ENCODE measurements at places on chromosomes 2 and 18.

DNA sequence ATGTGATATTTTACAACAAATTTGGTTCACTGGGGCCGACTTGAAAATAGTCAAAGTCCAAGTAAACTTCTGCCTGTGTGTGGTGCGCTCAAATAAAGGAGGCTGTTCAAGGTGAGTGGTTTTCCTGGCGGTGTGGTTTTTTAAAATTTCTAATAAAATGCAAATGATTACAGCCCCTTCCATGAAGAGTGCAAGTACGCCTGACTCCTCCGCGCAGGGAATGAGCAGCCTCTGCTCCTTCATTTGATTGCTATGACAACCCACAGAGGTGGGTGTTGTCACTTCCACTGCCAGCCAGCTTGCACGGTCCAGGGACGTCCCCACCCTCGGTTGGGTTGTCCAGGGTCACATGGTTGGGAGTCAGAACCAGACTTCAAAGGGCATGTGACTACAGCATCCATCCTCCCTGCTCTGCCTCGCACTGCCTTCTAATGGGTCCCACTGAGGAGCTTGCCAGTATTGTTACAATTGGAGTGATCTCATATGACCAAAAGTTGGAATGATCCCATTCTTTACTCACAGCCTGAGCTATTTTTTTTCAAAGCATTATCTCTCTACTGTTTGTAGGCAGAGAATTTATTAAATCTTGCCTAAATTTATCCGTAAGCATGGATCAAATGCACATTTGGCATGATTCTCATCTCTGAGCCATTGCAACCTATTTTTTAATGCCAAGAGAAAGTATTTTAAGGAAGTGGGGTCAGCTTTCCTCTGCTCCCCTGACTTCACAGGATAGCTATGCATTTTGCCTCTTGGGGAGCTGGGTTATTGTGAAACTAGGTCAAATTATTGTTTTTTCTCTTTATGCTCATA is 121.3 kb downstream of the AGAP1 start:
- DNase-seq: no peak

GRCh38 chr2:169797601-169798000 is 1.1 kb upstream of the SSB start:
- no peak for DNase-seq

DNA sequence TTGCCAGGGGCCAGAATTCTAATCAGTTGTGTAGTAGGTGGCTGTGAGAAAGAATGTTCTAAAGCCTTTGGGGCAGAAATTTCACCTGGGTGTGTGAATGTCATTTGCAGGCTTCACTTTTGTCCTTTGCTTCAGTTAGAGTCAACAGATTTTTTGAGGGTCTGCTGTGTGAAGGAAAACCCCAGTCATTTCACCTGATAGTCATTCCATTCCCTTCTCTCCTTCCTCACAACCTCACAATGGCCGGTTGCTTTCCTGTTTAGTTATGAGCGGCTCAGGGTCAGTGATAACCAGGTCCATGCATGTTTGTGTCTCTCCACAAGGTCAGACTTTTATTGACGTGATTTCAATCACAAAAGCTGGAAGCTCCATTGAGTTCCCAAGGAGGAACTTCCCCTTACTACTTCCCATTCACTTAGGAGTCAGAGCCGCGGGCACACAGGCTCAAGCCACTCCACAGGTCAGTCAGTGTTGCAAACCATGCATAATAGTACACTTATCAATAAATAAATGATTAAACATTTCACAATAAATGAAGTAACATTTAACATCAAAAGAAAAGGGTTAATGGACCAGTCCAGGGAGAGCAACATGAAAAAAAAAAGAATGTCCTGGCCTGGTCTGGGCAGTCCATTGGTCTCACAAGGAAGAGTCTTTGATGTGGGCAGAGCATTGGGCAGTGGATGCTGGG is 74.3 kb downstream of the NPAS2 start:
- DNase-seq: no peak

DNA sequence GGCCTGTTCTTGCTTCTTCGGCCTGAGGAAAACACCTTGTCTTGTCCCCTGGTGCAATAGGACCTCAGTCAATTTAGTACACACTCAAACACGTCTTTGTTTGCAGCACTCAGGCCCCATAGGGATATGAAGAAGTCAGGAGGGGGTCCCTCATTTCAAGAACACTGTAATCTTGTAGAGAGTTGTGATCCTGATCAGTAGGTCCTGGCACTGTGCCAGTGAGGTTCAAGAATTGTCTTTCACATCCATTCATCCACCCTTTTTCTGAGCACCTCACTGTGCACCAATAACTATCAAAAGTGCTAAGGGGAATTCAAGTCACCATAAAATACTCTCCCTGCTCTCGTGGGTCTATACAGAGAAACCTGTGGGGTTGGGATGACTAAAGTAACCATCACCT is 131.4 kb upstream of the LHCGR start:
- no peak for DNase-seq

- DNase-seq: no peak
Measured at GRCh38 chr2:222751821-222752719, 80.6 kb downstream of the MOGAT1 start.

GRCh38 chr2:218437969-218438368 is 19.0 kb downstream of the VIL1 start:
- no peak for DNase-seq

GRCh38 chr2:199798831-199799580 is 52.0 kb downstream of the FTCDNL1 start:
- no peak for DNase-seq

- no peak for DNase-seq
Measured at GRCh38 chr2:101728865-101729264, 31.4 kb downstream of the MAP4K4 start.

DNA sequence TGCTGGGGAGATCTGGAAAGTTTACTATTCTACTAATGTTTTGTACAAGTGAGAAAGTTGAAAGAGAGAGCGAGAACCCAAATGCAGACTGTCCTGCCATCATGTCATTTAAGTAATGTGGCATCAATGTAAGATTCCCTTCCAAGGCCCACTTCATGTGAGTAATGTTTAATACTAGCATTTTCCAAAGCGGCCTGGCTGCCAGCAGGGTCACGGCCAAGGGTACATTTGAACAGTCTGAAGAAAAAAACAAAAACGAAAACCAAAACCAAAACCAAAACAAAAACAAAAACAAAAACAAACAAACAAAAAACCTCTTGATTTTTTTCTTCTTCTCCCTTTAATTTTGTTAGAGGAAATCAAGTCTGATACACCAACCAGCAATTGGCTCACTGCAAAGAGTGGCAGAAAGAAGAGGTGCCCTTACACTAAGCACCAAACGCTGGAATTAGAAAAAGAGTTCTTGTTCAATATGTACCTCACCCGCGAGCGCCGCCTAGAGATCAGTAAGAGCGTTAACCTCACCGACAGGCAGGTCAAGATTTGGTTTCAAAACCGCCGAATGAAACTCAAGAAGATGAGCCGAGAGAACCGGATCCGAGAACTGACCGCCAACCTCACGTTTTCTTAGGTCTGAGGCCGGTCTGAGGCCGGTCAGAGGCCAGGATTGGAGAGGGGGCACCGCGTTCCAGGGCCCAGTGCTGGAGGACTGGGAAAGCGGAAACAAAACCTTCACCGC is 2.2 kb downstream of the HOXD10 start:
- DNase-seq: no peak

DNA sequence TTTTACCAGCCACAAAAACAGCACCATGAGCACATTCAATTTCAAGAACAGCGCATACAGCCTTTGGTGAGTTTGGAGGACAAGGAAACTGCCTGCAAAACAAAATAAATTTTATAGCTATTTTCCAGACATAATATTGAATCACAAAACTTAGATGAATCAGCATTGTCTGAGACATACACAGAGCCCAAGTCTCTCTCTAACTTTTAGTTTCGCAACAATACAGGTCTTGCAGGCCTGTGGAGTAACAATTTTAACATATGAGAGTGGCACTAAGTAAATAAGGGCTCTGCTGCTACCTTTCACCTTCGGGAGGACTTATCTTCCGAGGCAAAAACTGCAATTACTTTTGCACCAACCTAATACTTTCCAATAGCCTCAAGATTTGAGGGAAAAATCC is 56.1 kb upstream of the PEX13 start:
- no peak for DNase-seq

GRCh38 chr2:36480636-36481035 is 117.3 kb downstream of the FEZ2 start:
- no peak for DNase-seq

DNA sequence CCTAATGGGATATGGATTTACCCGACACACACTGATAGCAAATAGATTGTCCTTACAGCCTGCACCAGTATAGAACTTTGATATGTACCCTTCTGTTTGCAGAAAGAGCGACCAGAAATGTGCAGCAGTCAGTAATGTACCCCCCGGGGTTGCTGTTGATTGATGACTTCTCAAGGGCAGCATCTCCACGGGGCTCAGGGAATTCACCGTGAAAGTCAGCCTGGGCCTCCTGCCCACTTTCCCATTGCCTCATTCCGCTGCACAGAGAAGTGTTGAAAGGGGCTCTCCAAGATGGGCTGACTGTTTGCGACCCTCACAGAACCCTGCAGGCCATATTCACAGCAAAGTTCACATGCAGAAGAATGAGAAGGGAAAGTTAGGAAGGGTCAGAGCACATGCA is 241.3 kb downstream of the PRKCE start:
- DNase-seq: no peak

GRCh38 chr2:240649331-240649730 is 24.1 kb downstream of the GPR35 start:
- no peak for DNase-seq

DNA sequence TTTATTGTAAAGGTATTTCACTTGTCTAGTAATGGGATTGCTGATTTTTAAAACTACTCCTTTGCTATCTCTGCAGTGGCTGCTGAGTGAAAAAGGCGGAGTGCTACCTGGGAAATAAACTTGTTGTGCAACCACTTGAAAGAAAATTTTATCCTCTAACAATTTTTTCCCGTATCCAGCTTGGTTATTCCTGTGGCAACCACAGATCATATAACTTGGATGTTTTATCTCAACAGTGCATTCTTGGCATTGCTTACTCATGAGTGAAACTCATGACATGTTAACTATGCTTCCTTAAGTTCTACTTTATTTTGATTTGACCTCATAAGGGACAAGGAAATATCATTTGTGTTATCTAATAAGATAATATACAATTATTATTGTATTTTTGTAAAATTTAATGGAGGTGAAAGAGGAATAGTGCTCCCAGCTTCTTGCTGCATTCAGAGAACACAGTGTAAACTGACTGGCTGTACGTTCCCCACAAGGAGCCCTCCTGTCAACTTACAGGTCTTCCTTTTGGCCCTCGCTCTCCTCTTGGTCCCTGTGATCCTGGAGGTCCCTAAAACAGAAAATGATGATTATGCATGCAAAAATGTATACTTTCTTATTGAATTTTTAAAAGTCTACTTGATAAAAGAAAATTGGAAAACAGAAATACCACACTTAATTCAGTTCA is 82.7 kb downstream of the COL5A2 start:
- no peak for DNase-seq

DNA sequence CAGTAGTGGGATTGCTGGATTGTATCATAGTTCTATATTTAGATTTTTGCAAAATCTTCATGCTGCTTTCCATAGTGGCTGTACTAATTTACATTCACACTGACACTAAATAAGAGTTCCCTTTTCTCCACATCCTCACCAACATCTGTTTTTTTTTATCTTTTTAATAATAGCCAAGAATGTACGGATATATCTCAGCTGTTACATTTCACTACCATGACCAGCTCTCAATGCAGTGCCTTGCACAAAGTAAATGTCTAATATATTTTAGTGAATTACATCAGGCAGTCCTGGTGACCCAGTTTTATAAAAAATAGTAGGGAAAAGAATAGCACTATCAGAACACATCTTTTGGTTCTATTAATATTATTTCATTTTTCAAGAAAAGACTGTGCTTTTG is 161.8 kb downstream of the LNPK start:
- no peak for DNase-seq

- no peak for DNase-seq
Measured at GRCh38 chr2:26706616-26707473, 14.3 kb downstream of the KCNK3 start.

GRCh38 chr2:134461511-134461910 is 207.6 kb downstream of the MGAT5 start:
- no peak for DNase-seq

GRCh38 chr2:191629976-191630712 is 47.8 kb upstream of the NABP1 start:
- no peak for DNase-seq

DNA sequence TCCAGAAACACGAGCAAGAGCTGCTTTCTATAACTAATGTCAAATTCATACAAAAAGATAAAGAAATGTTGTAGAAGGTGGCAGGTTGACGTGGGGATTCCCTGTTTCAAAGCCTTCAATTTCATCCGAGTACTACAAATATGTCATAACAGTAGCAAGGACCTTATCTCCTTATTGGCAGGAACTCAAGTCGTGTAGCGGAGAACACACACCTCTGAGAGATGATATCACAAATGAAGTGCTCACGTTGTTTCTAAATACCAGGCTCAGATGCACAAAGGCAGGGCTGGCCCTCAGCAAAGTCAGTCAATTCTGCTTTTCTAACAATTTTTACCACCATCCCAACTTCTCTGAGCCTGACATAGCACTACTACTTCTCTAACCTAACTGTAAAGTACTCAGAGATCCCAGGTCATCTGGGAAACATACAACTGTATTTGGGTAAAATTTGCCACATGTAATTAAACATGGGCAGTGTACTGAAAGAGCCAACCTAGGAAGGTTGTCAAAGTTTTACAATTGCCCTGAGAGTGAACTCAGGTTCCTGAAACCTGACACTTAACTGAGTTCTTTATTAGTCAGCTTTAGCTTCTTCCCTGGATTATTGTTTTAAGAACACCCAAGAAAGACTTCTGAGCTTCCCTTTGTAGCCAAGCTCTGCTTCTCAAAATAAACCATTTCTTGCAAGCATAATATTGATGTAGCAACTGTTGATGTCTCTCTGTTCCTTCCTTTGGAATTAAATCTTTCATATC is 813.7 kb upstream of the ACVR2A start:
- no peak for DNase-seq

DNA sequence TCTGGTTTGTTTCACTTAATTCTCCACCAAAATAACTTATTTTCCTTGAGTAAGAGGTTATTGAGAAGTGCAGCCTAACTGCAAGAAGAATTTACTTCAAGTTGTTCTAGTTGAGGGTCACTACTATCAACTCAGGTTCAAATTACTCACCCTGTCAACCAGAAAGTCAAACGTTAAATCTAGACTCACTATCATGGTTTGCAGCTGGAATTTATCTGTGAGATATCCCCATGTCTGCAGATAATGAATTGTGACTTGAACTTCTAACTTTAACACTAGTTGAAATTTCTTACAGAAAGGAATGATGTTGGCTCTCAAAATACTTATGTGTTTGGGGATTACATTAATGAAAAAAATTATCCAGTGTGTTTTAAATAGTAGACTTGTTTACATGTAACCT is 1145.7 kb upstream of the NXPH2 start:
- DNase-seq: no peak

- DNase-seq: no peak
Measured at GRCh38 chr18:77146249-77147080, 13.9 kb upstream of the MBP start.

GRCh38 chr18:36460854-36461253 is 163.3 kb downstream of the FHOD3 start:
- peak; percentile 61 for DNase-seq
